ENCODE measurements at places on chromosomes 3 and 15.

- DNase-seq = no peak
Observed at GRCh38 chr3:44805960-44806359, 44.4 kb downstream of the KIF15 start.

DNA sequence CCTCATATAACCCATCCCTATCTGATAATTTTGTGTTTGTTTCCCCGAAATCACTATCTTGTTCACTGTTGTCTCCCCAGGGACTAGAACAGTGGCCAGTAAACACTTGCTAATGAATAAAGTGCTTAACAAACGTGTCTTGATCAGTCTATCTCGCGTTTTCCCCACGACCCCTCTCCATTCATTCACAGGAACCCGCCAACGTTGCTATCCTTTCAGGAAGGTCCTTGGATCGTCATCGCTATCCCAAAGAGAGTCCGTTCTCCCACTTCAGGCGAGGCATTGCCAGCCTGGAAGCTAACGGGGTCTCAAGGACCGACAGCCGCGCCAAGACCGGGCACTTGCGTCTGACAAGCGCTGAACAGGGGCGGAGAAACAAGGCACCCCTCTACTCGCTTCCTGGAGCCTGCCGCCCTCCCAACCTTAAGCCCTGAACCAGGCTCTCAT, 344 bp downstream of the LINS1 start:
- DNase-seq = no peak

GRCh38 chr3:42582474-42583070, 805 bp upstream of the SEC22C start:
- no peak for DNase-seq

- DNase-seq = no peak
Observed at GRCh38 chr3:5023777-5024346, 44.6 kb downstream of the BHLHE40 start.

DNA sequence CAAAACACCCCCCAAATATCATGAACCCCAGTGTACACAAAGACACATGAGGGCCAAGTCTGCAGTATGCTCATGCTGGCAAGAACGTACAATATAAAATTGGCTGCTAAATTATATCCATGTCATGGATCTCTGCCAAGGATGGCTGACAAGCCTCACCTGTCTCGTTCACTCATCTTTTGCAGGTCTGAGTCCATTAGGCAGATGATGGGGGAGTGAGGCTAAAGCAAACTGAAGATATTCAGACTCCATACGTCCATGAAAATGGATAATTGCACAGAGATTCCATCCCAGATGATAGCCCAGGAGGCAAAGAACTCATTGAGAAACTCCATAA, 122.3 kb upstream of the PTPRG start:
- DNase-seq = no peak

- no peak for DNase-seq
Observed at GRCh38 chr15:36007699-36008098, 461.7 kb upstream of the DPH6 start.

DNA sequence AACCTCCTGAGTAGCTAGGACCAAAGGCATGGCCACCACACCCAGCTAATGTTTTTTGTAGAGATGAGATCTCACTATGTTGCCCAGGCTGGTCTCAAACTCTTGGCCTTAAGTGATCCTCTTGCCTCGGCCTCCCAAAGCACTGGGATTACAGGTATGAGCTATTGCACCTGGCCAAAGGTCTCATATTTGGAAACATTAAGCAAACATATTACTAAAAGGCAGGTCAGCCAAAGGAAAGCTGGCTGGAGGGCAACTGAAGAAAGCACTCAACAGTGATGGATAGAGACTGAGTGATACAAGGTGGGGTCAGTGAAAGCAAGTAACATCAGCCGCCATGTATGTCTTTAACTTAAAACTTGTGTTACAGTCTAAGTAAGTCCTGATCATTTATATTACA, 57.5 kb downstream of the TBC1D2B start:
- DNase-seq = no peak
